ENCODE measurements at places on chromosomes 6 and 20.

DNA sequence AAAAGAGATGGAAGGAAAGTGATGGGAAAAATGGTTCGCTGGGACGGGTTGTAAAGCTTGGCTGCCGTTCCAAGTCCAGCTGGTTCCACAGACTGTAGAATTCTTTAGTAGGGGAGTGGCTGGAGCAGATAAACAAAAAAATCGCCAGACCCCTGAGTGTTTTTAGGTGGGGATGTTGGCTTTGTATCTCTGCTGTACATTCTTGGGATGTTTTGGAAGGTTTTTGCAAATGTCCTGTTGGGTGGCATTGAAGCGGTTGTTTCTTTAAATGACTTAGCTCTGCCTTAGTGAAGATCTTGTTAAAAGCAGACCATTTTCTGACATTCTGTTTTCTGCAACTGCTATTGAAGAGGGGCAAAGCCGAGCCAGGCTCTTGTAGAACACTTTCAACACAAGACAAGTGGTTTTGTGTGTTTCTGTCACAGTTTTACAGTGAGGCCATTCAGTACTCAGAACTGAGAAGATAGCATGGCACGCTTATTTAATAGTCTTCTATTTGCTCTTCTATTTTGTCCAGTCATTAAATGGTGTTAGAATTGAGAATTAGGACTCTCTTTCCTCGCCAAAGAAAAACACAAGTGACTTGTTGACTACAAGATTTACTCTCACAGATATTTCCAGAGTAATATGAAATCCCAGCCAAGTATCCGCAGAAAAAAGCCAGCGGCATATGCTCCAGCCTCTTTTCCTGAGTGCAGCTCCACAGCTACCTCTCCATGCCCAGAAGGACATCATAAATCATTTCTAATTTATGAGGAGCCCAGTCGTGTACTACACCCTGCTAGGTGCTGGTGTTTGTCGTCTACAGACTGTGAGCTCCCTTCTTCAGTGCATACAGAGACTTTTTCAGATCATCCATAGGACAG lies 65.8 kb downstream of the PHACTR2 start:
- DNase-seq, result no peak

- DNase-seq, result no peak
These were observed 86.2 kb upstream of the ARID1B start for GRCh38 chr6:156691018-156691417.

GRCh38 chr6:73556836-73557235 lies 36.0 kb upstream of the EEF1A1 start:
- no peak for DNase-seq

DNA sequence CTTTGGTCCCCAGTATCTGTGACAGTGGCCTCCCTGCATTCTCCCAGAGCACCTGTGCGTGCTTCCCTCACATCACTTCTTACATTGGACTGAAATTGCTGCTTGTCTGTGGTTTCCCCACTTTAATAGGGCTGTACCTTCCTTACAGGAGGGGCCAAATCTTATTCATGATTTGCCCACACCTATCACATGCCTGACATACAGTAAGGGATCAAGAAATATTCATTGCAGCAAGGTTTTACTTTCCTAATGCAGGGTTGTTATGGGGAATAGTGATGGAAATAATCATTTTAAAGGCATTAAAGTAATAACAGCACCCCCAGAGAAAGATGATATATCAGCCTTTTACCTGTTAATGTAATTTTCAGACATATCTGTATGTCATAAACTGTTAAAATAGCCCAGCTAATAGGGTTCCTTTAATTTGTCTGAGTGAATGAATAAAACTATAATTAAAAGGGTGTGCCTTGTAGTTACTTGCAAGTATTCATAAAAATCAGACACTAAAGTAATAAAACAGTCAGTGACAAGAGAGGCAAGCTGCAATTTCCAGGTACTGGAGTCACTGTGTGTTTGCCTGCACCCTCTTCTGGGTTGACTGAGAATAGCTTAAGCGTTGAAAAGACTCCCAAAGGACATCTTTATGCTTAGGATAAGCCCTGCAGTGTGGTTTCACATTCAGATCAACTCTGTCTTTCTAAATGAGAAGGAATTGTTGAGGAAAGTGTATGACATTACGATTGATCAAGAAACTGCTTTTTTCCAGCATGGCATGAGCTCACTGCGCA lies 182.7 kb downstream of the PHACTR1 start:
- no peak for DNase-seq

- no peak for DNase-seq
These were observed 286.5 kb upstream of the MARCKS start for GRCh38 chr6:113570641-113571040.

GRCh38 chr6:112800916-112801315 lies 453.8 kb downstream of the RFPL4B start:
- no peak for DNase-seq

- no peak for DNase-seq
These were observed 132.0 kb upstream of the EEF1E1 start for GRCh38 chr6:8234321-8234720.

DNA sequence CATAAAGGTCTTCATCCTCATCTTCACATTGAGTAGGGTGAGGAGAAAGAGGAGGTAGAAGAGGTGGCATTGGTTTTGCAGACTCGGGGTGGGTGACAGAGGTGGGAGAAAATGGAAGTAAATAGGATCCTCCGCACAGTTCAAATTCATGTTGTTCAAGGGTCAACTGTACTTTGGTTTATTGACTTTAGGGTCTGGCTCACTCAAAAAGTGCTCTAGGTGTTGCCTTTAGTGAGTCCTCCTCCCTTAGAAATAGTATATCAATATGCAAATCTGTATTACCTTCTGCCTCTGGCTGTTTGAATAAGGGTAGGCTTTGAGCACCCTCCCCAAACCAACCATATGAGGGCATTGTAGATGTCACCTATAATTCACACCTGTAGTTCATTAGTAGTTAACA lies 54.7 kb downstream of the KIF6 start:
- no peak for DNase-seq

DNA sequence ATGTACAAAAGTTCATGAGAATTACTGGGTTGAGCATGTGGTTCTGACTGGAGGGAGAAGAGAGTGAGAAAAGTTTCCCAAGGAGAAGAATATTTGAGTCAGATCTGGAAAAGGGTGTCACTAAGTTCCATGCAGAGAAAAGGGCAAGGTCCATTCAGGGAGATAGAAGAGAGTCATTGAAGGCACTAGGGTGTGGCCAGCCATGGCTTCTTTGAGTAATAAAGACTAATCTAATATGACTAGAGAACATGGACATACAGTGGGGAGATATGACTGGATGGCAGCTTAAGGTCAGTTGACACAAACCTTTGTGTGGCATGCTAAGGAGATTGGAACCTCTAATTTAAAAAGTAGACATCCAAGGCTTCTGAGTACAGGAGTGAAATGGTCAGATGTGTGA lies 10.7 kb upstream of the SLC17A4 start:
- no peak for DNase-seq

DNA sequence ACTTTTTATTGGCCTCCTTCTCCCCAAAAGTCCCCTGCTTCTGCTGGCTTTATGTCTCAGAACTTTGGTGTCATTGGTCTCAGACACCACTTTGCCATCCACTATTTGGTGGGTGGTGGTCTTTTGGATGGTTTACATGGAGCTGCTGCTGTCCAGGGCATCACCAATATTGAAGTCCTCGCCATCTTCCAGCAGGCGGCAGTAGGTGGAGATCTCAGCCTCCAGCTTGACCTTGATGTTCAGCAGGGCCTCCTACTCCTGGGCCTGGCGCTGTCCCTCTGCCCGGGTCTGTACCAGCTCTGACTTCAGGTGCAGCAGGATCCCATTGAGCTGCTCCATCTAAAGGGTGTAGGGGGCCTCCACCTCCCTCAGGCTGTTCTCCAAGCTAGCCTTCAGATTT lies 148.4 kb upstream of the FOXA2 start:
- DNase-seq, result no peak

- DNase-seq, result no peak
These were observed 11.7 kb upstream of the SIRPG start for GRCh38 chr20:1669304-1669703.
